ENCODE measurements at places on chromosomes 1 and 21. TPM values are rescaled to one million over a fixed set of nuclear protein-coding genes. Genes with fewer than 3 reads are reported as not detected.

The AHCYL1 gene
- 92.0 TPM for total RNA-seq

DNA sequence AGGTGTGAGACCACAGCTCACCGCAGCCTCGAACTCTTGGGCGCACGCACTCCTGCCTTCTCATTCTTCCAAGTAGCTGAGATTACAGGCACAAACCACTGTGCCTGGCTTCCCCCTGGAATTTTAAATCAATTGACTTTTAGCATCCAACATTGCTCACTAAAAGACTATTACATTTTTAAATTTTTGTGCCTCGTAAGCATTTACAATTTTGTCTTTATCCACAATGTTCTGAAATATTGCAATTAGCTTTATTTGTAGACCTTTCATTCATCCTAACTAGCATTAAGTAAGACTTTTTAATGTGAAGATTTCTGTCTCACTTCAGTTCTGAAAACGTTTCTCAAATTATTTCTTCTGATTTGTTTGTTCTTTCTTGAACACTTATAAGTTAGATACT lies 122.9 kb downstream of the HFM1 start:
- H3K27ac ChIP-seq: no peak overlapping the region
- peaks cover 7% of the 10 kb centered on the region for H3K4me1 ChIP-seq
- H3K4me3 ChIP-seq: no peak overlapping the region
- no peaks in the 10 kb centered on the region for H3K27me3 ChIP-seq
- no peaks in the 10 kb centered on the region for H3K36me3 ChIP-seq

GRCh38 chr1:223250632-223251015 lies 107.6 kb upstream of the TLR5 start:
- no peak overlapping the region for H3K27ac ChIP-seq
- no peaks in the 10 kb centered on the region for H3K27me3 ChIP-seq
- no peaks in the 10 kb centered on the region for H3K36me3 ChIP-seq
- H3K4me1 ChIP-seq: no peaks in the 10 kb centered on the region
- H3K4me3 ChIP-seq: no peak overlapping the region

The ADGRL4 gene
- 0.10 TPM for total RNA-seq
